Nucleus accumbens (tissue), 56 donors: ENCODE measurements at places on chromosomes 16 and 17.
A peak's percentile ranks its signal among the peaks of the same experiment; 100 is the strongest.

DNA sequence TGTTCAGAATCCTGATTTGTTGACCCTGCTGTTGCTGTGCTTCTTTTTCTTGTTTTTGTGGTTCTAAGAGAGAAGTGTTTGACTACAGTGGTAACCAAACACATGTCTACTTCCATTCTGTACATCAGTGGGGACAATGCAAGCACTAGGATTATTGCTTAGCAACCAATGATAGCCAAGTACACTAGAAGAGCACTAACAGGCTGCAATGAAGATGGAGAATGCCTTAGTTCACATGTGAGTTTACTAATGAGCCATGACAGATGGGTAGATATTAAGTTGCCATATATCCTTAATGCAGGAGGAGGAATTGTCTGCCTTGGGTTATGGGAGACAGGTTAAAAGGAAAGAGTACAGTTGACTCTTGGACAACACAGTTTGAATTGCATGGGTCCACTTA, 8.3 kb downstream of the EFCAB5 start:
- DNase-seq: no peak

DNA sequence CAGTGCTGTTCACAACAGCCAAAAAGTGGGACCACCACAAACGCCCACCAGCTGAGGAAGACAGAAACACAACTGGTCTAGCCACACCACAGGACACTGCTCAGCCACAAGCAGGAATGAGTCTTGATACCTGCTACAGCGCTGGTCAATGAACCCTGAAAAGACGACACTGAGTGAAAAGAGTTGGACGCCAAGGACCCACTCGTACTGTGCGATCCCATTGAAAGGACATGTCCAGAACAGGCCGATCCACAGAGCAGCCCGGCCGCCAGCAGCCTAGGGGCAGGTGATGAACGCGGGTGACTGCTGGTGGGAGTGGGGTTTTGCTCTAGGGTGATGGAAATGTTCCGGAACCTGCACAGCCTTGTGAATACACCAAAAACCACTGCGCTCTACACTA, 10.6 kb upstream of the SLC38A8 start:
- DNase-seq: no peak

DNA sequence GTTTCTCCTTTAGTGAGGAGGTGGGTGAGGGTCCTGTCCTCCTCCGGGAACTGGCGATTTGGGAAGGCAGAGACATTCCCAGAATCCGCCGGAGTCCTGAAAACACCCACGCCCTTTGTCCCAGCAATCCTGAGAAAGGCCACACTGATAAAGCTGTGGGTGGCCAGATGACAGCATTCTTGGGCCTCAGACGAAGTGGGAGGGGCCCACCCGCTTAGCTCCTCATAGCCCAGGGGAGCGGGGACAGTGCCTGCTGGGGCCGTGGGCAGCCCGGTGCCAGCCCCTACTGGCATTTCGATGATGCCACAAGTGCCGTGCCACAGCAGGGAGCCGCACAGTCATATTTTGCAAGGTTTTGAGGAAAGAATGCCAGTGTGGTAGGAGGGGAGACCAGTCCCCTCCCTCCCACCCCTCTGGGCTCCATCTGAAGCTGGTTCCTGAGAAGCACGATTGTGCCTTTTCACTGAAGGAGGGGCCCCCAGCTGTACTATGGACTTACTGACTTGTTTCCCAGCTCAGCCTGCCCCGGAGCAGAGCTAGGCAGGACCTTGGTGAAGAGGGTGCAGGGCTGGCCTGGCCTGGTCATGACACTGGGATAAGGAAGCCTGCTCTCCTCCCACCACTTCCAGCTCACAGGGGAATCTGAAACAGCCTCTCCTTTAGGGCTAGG, 20.9 kb upstream of the MPRIP start:
- DNase-seq: no peak

DNA sequence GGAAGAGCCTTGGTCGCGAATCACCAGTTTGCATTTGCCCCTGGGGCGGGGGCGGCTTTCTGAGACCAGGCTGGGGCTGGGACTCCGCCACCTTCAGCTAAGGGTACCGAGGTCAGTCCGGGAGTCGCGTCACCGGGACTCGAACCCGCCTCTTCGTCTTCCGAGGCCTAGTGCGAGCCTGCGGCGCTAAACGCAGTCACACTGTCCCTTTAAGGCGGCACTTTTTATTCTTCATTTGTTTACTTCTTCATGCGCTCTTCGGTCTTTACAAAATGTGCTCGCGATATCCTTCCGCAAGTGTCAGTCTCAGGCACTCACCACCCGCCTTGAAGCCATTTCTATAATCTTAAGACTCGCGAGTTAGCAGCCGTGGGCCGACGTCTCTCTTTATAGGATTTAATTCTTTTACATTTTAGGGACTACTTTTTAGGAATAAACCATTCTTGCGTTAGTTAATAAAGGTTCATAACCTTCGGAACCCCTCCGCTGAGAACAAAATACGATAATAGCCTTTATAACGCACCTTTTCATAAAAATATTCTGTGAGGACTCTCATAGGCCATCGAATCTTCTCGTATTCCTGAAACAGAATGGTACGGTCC, 593 bp upstream of the HEXIM1 start:
- DNase-seq: peak; percentile 67

- no peak for DNase-seq
These were observed 40.5 kb downstream of the USP7 start for GRCh38 chr16:8923199-8923598.

DNA sequence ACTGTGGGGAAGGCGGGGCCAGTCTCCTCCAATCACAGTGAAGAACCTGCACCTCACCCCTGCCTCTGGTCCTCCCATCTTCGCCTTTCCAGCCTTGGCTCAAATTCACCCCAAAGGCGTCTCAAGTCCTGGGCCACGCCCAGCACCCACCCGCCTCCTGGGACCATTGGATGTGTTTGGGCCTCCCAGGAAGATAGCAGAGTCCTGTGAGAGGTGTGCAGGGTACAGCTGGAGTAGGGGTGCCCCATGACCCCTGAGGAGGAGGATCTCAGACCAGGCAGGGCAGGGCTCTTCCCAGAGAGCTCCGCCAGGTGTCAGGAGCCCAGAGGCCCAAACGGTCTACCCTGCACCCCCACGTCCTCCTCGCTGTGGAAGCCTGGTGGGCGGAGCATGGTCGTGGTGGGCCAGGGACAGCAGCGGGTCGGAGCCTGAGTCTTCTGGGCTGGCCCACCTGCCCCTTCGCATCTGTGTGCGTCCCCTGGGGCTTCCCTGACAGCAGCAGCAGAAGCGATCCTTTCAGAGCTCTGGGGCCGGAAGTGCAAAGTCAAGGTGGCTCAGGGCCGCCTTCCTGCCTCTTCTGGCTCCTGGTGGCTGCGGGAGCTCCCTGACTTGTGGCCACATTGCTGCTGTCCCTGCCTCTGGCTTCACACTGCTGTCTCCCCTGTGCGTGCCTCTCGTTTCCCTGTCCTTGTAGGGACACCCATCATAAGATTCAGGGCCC, 34.9 kb upstream of the ZNF469 start:
- no peak for DNase-seq

DNA sequence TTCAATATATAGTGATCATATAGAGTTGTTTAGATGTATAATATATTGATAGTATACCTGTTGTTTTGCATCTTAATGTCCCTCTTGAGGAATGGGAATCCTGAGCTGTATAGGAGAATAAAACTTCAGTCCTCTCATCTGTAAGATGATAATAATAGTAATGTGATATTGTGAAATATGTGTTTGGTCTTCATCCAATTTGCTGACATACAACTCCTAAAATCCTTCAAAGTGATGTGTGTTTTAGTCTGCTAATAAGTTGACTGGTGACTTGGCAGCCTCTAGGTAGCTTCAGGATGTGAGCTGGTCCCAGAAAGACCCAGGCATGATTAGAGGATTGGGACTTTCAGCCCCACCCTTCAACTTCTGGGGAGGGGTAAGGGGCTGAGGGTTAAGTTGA, 22.8 kb upstream of the NFAT5 start:
- no peak for DNase-seq

DNA sequence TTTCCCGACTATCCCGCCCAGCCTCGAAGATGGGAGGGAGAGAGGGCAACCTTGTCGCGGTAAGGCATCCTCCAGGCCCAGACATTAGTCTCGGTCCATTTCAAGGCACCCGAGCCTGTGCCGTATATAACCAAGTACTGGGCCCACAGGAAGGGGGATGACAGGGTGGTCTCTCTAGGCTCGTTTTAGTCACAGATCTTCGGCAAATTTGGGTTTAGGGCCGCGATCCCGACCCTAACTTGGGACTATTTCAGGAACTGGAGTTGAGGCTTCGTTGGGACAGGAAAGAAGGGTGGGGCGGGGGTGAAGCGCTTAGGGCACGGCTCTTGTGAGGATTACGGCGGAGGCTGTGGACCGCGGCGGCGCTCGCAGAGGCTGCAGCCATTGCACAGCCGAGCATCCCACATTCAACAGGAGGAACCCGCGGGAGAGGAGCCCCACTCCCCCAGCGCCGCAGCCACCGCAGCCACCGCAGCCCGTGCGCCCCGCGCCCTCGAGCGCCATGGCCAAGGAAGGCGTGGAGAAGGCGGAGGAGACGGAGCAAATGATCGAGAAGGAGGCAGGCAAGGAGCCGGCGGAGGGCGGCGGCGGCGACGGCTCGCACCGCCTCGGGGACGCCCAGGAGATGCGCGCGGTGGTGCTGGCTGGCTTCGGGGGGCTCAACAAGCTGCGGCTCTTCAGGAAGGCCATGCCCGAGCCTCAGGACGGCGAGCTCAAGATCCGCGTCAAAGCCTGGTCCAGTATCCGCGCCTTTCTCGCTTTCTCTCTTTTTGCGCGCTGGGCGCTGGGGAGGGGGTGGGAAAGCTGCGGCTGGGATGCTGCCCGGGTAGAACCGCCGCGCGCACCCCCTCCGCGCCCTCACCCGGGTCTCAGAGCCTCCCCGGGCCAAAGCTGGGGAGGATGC, at the start of gene VAT1L:
Gene VAT1L, plus strand, starts transcription at position 384 of the 904 bp plus-strand sequence. Its CDS starts 119 bp downstream, at position 503.
- peak; percentile 6 for DNase-seq

GRCh38 chr16:65675161-65675560, 553.3 kb upstream of the CDH11 start:
- no peak for DNase-seq

- no peak for DNase-seq
These were observed 8.2 kb downstream of the ZNF689 start for GRCh38 chr16:30601966-30602365.

GRCh38 chr17:19305761-19306159, 56.8 kb downstream of the B9D1 start:
- DNase-seq: no peak

DNA sequence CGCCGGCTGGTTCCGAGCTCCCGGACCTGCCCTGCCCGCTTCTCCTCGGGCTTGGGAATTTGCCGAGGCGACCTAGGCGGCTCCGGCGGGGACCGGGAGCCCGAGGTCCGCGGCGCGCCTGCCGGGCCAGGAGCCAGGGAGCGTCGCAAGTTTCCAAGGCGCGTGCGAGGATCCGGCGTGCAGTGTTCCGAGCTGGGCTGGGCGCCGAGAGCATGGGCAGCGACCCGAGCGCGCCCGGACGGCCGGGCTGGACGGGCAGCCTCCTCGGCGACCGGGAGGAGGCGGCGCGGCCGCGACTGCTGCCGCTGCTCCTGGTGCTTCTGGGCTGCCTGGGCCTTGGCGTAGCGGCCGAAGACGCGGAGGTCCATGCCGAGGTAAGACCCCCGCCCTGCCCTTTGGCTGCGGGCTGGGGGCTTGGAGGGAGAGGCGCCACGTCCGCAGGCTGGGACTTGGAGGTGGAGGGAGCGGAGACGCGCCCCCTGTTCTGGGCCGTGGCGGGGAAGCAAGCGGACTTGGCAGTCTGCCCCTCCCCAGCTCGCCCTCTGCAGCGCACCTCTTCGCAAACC, 668 bp downstream of the MMP15 start:
- DNase-seq: peak; percentile 30

- DNase-seq: no peak
These were observed 18.8 kb downstream of the ADORA2B start for GRCh38 chr17:15963670-15964110.

GRCh38 chr16:87491522-87492290, 1.1 kb downstream of the ZCCHC14 start:
- DNase-seq: no peak

DNA sequence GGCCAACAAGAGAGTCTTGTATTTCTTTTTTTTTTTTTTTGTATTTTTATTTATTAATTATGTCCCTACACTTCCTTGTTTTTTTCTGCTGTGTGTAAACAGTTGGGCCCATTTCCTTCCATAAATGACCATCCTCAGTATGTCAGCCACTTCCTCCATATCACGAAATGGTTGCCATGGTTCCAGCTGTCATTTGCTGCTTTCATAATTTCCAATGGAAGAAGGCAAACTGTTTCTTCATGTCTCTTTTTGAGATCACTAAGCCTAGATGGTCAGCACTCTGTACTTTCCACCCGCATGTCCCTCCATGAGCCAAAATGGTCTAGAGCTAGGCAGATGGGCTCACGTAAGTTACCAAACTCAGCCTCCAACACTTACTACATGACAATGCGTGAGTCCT, 133.5 kb upstream of the FOXF1 start:
- DNase-seq: no peak

DNA sequence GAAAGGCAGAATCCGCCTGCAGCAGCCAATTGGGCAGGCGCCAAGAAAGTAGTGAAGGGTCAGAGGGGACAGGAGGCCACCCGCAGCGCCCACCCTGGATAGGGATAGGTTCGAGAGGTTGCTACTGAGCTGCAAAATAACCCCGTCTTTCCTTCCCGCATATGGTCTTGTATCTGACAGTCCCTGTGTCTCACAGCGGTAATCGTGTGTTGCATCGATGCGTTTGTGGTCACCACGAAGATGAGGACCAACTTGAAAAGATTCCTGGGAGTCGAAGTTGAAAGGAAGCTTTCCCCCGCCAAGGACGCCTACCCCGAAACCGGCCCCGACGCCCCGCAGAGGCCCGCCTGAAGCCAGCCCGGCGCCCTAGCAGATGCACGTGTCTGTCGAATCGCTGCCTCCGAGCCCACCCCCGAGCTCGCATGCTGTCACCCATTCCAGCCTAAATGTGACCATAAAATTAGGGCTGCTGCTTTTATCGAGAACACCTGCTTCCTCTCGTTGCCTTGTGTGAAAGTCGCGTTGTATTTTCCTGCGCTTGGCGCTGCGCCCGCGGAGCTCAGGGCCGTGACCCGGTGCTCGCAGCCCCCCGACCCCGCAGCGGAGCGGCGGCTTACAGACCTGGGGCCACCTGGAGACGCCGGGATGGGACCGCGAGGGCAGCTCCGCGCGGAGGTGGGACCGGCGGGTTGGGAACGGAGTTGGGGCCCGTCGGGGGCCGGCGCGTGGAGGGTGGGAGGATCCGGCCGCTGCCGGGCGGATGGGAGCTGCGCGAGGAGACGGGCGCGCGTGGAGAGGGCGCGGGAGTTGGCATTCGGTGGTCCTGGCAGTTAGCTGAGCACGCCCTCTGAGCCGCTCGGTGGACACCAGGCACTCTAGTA, at the start of gene CMTM2:
Gene CMTM2, plus strand, starts transcription at position 813 of the 881 bp plus-strand sequence. CDS start 145 bp downstream, outside the sequence.
- DNase-seq: no peak

- no peak for DNase-seq
These were observed 187.4 kb upstream of the IRX6 start for GRCh38 chr16:55136356-55137150.

GRCh38 chr16:85465328-85466303, 147.5 kb upstream of the GSE1 start:
- no peak for DNase-seq

DNA sequence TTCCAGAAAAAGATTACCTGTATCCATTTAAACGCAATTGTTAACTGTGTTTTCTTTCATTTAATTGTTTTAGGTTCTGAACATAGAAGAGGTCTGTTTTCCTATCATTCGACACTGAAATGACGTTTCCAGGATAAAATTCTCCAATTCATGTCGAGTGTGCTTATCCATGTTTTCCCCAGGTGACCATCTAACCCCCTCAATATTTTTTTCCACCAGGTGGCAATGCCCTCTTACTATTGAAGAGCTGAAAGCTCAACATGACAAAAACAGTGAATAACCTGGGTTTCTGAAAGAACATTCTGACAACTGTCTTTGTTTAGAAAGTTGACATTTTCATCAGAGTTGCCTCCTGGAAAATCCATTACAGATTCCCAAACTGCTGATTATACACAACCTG, 948.7 kb downstream of the KCNJ2 start:
- DNase-seq: no peak

- DNase-seq: no peak
These were observed 11.9 kb downstream of the ITFG1 start for GRCh38 chr16:47448830-47449575.
